ENCODE measurements at places on chromosomes 6 and 20. TPM values are rescaled to one million over a fixed set of nuclear protein-coding genes. Genes with fewer than 3 reads are reported as not detected.

GRCh38 chr6:19434065-19434464 is 403.1 kb upstream of the ID4 start:
- DNase-seq, result no peak

- no peak for DNase-seq
These were observed 174.7 kb downstream of the DHX35 start for GRCh38 chr20:39136798-39137197.

DNA sequence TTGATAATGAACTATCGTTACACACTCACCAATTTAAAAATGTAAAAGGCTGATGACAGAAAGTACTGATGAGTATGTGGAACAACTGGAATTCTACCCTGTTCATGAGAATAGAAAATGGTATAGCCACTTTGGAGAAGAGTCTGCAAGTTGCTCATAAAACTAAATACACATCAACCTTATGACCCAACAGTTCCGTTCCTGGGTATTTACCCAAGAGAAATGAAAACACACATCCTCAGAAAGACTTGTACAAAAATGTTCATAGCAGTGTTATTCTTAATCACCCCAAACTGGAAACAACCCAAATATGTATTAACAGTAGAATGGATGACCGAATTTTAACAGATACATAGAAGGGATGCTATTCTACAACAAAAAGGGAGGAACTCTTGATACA is 145.7 kb upstream of the LRFN2 start:
- DNase-seq, result no peak

GRCh38 chr6:166277892-166278578 is 30.2 kb downstream of the PRR18 start:
- no peak for DNase-seq

GRCh38 chr6:105370351-105370750 is 32.5 kb downstream of the PREP start:
- no peak for DNase-seq

GRCh38 chr20:362271-363254 is 15.7 kb downstream of the NRSN2 start:
- peak; percentile 69 for DNase-seq

GRCh38 chr6:50301307-50301706 is 251.6 kb upstream of the DEFB112 start:
- no peak for DNase-seq

GRCh38 chr6:33271117-33271467 is 584 bp downstream of the VPS52 start:
- no peak for DNase-seq

- DNase-seq, result peak; percentile 81
These were observed 7.8 kb upstream of the MDGA1 start for GRCh38 chr6:37705239-37706051.

GRCh38 chr20:46934746-46935287 is 40.2 kb downstream of the EYA2 start:
- no peak for DNase-seq

DNA sequence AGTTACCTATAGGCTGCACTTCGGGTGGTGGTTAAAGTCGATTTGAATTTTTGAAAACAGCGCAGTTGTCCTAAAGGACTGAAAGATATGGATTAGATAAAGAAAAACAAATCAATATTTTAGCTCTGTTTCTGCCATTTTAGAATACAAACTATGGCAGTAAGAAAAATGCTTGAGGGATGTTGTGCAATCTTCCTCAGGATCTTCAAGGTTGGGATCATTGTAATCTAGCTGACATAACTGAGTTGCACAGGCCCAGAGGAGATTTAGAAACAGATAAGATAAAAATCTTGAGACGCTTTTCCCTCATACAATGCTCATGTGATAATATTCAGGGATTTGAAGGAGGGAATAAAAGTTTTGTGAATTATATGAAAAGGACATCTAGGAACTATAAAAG is 926 bp downstream of the PEX3 start:
- no peak for DNase-seq

GRCh38 chr6:83860782-83861495 is 1.4 kb downstream of the CYB5R4 start:
- DNase-seq, result no peak

GRCh38 chr6:19836799-19837510 is at the start of gene ID4:
ID4 (plus strand) TSS chr6:19837370; CDS start chr6:19837755, 385 bp downstream.
- DNase-seq, result no peak

GRCh38 chr6:155461556-155461955 is 5.9 kb upstream of the NOX3 start:
- DNase-seq, result no peak

DNA sequence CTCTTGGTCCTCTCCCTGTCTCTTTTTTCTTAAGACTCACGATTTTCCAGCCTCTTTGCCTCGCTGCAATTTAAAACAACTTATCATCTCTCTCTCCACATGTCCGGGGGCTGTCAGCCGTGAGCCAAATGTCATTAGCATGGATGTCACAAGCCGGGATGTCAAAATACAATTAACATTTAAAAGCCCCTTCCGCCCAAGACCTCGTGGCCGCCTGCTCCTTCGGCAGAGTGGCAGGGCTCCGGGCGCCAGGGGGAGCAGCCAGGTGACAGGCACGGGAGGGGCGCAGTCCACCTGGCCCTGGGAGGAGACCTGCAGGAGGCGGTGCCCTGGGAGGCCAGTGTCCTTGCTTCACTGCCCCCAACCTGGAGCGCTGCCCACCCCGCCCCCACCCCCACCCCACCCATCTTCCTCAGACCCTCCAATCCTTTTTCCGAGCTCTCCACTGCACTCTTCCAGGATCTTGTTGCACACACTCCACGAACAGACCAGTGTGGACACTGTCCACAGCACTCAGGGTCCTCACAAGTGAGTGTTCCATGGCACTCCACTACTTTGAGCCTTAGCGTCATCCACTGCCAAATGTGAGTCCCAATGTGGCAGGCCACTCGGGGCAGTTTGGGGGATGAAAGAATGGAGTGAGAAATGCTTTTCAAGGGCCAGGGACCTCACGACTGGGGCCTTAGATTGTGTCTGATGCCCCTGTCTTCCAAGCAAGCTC is 5.6 kb upstream of the GRM4 start:
- no peak for DNase-seq

DNA sequence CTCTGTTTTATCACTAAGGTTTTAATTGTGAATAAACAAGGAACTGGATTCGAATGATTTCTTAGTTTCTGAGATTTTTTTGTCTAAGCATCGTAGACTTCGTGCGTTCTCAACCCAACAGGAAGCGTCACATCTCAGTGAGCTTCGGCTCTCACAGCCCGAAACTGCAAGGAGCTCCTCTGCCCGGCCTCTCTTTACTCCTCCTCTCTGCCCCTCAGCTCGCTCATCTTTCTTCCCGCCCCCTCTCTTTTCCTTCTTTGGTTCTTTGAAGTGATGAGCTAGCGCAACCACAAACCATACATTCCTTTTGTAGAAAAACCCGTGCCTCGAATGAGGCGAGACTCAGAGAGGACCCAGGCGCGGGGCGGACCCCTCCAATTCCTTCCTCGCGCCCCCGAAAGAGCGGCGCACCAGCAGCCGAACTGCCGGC is 480 bp upstream of the NT5E start:
- no peak for DNase-seq

GRCh38 chr6:98295515-98296175 is 538.7 kb upstream of the POU3F2 start:
- DNase-seq, result no peak

DNA sequence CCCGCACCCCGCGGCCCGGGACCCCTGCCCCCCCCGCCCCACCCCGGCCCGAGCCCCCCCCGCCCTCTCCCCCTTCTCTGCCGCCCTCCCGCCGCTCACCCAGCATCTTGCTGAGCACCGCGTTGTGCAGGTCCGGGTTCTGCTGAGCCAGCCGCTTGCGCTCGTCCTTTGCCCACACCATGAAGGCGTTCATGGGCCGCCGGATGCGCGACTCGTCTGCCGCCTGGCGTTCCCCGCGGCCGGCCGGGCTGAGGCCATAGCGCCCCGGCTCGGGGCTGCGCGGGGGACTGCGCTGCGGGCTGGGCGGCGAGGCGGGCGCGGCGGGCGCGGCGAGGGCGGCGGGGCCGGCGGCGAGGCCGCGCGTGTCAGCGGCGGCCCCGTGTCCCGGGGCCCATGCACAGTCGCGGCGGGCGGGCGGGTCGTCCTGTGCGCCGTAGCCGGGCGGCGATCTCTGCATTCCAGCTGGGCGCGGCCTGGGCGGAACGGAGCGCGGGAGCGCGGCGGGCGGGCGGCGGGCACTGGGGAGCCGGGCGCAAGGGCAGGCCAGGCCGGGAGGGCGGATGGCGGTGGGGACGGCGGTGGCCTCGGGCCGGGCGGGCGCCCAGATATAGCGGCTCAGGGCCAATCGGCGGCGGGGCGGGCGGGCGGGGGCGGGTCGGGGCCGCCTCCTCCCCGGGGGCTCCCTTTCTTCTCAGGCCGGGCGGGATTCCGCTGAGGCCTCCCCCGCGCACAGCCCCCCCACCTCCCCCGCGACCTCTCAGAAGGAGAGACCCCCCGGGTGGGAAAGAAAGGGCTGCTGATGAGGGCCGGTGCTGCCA is at the start of gene SOX18:
Gene SOX18 (minus strand): TSS at position 580 of the 818 bp plus-strand sequence. CDS start 123 bp downstream, at position 457.
- DNase-seq, result no peak

DNA sequence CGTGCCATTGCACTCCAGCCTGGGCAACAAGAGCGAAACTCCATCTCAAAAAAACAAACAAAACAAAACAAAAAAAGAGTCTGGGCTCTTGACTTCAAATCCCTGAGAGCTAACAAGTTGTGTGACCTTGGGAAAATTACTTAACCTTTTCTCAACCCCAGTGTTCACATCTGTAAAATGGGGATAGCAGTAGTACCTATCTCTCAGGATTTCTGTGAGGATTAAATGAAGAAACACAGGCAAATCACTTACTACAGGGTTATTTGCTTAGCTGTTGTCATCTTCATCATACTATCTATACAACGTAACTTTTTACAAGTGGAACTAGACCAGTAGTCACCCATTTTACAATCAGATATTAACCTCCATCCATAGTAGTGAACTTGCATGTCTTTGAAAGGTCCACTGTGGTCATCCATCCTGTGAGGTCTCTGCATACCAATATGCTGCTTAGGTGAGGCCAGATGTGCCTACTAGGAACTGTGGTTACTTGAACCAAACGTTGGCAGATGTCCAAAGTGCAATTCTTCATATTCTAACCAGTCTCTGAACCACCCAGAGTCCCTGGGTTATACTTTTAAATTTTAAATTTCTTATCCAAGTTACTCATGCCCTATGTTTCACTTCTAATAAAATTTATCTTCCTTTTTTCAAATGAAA is 128.9 kb upstream of the BEND3 start:
- no peak for DNase-seq

DNA sequence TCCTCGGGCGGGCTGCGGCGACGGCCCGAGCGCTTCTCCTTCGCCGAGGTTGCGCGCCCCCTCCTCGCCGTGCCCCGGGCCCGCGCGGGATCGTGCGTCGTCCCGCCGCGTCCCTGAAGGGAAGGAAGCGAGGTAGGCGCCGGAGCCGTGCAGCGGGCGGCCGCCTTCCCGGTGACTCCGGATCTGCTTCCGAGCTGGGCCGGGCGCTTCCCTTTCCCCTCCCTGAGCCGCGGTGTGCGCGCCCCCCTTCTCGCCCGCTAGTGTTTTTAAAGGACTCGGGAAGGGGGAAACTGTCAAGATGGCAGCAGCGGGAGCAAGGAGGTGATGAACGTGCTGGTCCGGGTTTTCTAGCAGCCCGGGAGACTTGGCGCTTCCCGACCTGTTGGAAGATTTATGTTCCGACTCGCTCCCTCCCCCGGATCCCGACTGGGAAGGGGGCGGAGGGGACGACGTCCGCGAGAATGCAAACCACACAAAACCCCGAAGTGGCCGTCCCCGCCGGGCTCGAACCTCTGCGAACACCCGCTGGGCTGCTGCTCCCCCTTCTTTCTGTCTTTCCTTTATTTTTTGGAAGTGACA is 744 bp upstream of the FOXO3 start:
- no peak for DNase-seq

GRCh38 chr6:91730710-91731109 is 1143.8 kb upstream of the MAP3K7 start:
- no peak for DNase-seq

DNA sequence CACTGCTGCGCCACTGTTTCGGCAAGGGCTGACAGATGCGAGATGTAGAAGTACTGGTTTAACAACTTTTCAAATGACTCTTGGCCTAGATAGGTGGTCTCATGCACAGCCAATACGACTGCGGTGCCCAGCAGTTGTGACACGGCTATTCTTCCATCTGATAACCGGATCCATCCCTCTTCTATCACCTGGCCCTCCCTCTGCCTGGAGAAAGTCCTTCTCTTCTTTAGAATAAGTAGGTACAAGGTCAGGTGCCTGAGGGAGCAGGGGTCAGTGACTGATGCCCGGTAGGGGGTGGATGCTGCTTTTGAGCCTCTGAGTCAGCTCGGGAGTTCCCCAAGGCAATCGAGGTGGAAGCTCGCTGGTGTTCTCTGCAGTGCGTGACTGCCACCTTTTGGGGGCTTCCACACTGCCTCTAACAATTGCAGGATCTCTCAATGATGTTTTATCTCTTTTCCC is 166.8 kb upstream of the GRIK2 start:
- DNase-seq, result no peak

GRCh38 chr20:57869951-57870315 is 160.1 kb upstream of the PMEPA1 start:
- no peak for DNase-seq

DNA sequence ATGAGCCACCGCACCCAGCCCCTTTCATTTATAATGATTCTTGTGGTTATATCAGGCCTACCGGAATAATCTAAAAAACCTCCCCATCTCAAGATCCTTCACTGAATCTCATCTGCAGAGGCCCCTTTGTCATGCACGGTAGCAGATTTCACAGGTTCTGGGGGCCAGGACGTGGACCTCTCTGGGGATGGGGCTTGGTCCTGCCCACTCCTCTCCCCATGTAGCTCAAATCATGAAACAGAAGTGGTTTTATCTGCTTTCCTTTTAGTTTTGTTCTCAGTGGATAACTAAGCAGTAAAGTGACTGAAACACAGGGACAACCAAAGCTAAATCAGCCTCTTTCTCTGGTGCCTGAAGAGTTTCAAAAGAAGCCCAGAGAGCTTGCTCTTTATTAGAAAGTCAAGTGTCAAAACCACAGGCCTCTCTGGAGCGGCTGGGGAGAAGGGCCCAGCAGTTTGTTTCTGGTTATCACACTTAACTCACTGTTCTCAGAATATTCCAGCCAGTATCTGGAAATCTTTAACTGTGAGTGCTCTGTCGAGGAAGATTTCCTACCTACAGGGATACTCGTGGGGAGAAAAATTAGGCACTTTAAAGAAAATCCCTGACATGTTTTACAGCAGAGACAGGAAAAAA is 60.6 kb upstream of the FAM184A start:
- no peak for DNase-seq

Gene FOXA2
- total RNA-seq, result not detected

Gene CHRNA4
- not detected for total RNA-seq

Gene DEFB112
- not detected for total RNA-seq

Gene HRH3
- total RNA-seq, result not detected

Gene ADGRF4
- not detected for total RNA-seq

Gene NKAIN2
- total RNA-seq, result not detected

Gene TFAP2D
- not detected for total RNA-seq

Gene CEP57L1
- 6.9 TPM for total RNA-seq

Gene BPIFB1
- total RNA-seq, result not detected

Gene LHFPL5
- not detected for total RNA-seq

Gene ULBP2
- total RNA-seq, result 9.7 TPM

Gene EMILIN3
- total RNA-seq, result not detected

Gene SIRPD
- not detected for total RNA-seq

Gene ECI2
- 18.8 TPM for total RNA-seq

Gene HMGCLL1
- not detected for total RNA-seq

Gene EDN3
- 0.44 TPM for total RNA-seq
